GM12878 (cell line): ENCODE measurements at places on chromosomes 4 and X.

DNA sequence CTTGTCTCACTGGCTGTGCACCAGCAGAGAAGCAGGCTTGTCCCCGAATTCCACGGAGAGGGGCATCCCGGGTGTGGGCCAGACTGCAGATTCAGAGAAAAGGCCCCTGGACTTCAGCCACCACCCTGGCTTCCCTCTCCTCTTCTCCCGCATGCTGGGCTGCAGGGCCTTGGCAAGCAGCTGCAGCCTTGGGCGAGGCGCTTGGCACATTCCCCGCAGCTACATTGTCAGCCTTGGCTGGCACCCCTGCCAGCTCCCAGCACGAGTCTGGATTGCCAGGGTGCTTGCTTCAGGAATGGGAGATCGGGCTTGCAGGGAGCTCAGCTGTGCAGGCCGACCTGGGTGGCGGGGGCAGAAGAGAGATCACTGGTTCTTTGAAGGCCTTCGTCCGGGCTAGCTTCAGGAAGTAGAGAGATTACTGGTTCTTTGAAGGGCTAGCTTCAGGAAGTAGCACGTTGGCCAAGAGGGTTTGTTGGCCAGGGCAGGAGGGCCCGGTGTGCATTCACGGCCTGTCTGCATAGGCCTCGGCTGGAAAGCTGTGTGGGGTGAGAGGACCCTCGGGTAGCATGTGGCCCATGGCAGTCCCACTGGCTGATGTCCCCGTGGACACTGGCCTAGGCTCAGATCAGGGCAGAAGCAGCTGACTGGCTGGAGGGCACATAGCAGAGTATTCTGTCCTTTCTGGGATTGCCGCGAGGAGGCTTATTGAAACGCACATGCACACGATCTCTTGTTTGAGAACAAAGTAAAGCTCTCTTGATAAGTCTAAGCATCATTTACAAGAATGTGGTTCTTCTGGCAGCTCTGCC, 2.7 kb downstream of the ABCD1 start:
- no peak for DNase-seq

DNA sequence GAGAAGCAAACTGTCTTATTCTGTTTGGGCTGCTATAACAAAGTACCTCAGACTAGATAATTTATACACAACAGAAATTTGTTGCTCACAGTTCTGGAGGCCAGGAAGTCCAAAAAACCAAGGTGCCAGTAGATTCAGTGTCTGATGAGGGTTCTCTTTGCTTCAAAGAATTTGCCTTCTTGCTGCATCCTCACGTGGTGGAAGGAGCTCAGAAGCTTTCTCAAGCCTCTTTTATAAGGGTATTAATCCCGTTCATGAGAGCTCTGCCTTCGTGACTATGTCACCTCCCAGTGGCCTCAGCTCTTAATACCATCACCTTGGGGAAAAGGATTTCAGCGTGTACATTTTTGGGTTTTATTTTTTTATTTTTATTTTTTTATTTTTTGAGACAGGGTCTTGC, 20.1 kb downstream of the CA5B start:
- no peak for DNase-seq

DNA sequence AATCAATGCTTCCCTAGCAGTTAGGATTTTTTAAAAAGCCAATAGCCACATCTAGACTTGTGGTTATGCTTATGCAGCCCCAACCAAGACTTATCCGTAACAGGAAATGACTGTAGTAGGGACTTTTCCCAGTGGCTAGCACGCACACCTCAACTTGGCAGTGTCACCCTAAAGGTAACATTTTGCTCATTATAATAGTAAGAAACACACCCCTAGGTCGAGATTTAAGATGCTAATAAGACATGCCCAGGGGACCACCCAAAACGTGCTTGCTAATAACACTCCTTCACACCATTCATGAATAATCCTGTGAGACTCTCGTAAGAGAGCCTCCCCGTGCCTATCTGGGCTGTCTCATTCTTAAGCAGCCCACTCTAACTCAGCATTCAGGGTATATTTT, 195.3 kb downstream of the CHIC1 start:
- peak; percentile 15 for DNase-seq

- no peak for DNase-seq
These were observed 364.0 kb downstream of the TMA16 start for GRCh38 chr4:163858515-163858914.

- DNase-seq = no peak
These were observed 180.7 kb downstream of the GASK1B start for GRCh38 chr4:157992038-157992705.

GRCh38 chr4:144808034-144808433, 162.1 kb downstream of the HHIP start:
- no peak for DNase-seq

DNA sequence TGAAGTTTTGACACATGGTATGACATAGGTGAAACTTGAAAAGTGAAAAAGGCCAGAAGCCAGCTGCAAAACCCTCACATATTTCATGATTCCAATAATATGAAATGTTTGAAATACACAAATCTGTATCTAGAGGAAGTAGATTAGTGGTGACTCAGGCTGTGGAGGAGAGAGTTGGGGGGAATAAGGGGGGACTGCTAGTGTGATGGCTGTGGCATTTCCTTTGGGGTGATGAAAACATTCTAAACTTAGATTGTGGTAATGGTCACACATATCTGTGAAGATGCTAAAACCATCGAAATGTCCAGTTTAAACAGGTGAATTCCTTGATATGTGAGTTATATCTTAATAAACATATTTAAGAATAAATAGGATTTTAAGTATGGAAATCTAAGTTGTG, 343.5 kb upstream of the SFRP2 start:
- no peak for DNase-seq

DNA sequence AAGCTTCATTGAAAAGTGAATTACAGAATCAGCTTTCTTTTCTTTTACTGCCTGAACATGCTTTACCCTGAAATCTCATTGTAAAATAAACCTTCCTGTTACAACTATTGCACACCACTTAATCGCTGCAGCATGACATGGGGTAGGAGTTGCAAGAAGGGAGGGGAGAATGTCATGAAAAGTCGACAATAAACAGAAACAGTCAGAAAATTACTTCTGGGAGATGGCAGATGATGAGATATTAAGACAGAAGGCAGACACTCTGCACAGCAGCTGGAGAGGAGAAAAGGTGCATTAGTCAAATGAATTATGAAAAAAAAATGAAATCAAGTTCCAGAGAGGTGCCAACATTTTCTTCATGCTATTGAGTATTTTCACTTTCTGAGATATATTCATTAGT, 287.7 kb downstream of the PCDH7 start:
- DNase-seq = no peak

DNA sequence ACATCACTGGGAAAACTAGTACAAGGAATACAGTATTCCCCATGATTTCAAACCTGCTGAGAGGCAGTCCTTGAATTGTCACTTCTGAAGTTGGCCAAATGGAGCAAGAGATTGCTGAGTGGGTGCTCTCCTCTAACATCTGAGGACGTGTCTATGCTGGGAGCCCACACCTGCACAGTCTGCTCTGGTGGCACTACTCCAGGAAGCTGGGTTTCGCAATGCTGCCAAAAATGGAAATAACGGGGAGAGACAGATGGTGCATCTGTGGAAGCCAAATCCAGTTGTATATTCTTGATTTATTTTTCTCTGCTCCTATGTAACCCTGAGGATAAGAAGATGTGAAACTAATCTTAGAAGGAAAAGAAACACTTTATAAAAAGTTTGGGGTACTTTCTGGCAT, 240.1 kb upstream of the CTSO start:
- no peak for DNase-seq

- no peak for DNase-seq
These were observed 3.1 kb upstream of the ELOVL6 start for GRCh38 chr4:110201502-110201901.

GRCh38 chrX:135557344-135557743, 36.9 kb downstream of the INTS6L start:
- DNase-seq = no peak

- DNase-seq = no peak
These were observed 13.4 kb upstream of the PLCXD1 start for GRCh38 chrX:267771-268261.

DNA sequence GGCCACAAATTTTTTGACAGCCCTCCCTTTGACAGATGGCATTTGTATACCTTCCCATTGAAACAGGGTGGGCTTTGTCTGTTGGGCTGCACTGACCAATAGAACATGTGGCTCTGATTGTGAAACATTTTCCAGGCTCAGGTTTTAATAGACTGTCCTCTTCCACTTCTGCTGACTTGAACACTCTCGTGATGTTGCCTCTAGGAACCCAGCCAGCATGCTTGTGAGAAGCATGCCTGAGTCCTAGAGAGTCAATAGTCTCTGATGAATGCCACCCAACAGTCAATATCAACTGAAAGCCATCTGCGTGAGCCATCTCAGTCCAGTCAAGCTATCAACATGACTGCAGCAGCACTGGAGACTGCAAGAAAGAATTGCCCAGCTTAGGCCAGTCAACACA, 290.0 kb downstream of the SLC7A11 start:
- no peak for DNase-seq
